Airway epithelial cell (primary cell): ENCODE measurements at places on chromosomes 1 and 21. TPM values are rescaled to one million over a fixed set of nuclear protein-coding genes. Genes with fewer than 3 reads are reported as not detected.

The LAD1 gene
- total RNA-seq = 244 and 293 TPM in 2 replicates

The SERINC2 gene
- 188 and 258 TPM in 2 replicates for total RNA-seq

The LDLRAD1 gene
- total RNA-seq = 0.35 and 0.42 TPM in 2 replicates

The NPR1 gene
- not detected in 2 replicates for total RNA-seq

The FCAMR gene
- total RNA-seq = not detected in 2 replicates

The SPRR4 gene
- not detected in 2 replicates for total RNA-seq

The DNAI4 gene
- total RNA-seq = 1.3 and 1.9 TPM in 2 replicates

The RPTN gene
- 2.0 and 3.0 TPM in 2 replicates for total RNA-seq

The TTC34 gene
- total RNA-seq = 0.14 and 0.21 TPM in 2 replicates

The DENND2C gene
- 13.0 and 17.3 TPM in 2 replicates for total RNA-seq

The TMEM269 gene
- 0.05 and 0.07 TPM in 2 replicates for total RNA-seq

The GREM2 gene
- not detected in 2 replicates for total RNA-seq

The SAMD11 gene
- total RNA-seq = 0.98 and 1.3 TPM in 2 replicates

The OSCP1 gene
- 6.4 and 11.0 TPM in 2 replicates for total RNA-seq

The TBX19 gene
- 0.09 and 0.42 TPM in 2 replicates for total RNA-seq

The NBPF26 gene
- total RNA-seq = 9.2 and 13.0 TPM in 2 replicates

The TDRD5 gene
- not detected in 2 replicates for total RNA-seq

The BTBD8 gene
- total RNA-seq = 2.5 and 3.2 TPM in 2 replicates

The FNDC5 gene
- not detected in 2 replicates for total RNA-seq

The C1orf159 gene
- total RNA-seq = 12.7 and 22.9 TPM in 2 replicates

The OLIG2 gene
- total RNA-seq = not detected in 2 replicates

The POTED gene
- total RNA-seq = not detected in 2 replicates

The PPIAL4G gene
- total RNA-seq = not detected in 2 replicates

The OR2L8 gene
- not detected in 2 replicates for total RNA-seq

The KMO gene
- total RNA-seq = not detected in 2 replicates

The CTSK gene
- 0.79 and 1.9 TPM in 2 replicates for total RNA-seq

The OR2T29 gene
- total RNA-seq = not detected in 2 replicates

The RHOC gene
- 418 and 470 TPM in 2 replicates for total RNA-seq

The S100A3 gene
- 4.6 and 9.0 TPM in 2 replicates for total RNA-seq

The CFHR3 gene
- total RNA-seq = not detected in 2 replicates

The CEP350 gene
- 24.3 and 34.5 TPM in 2 replicates for total RNA-seq

The NTMT2 gene
- not detected in 2 replicates for total RNA-seq

The NUDT4B gene
- total RNA-seq = 14.4 and 16.9 TPM in 2 replicates

The CFAP141 gene
- total RNA-seq = not detected in 2 replicates

The HCN3 gene
- 0.28 and 1.3 TPM in 2 replicates for total RNA-seq

The TCEA3 gene
- total RNA-seq = 4.4 and 8.5 TPM in 2 replicates

The SPRR2F gene
- total RNA-seq = 0.28 TPM in 1 of 2 replicates, not detected in the other

The CRYBG2 gene
- total RNA-seq = 72.4 and 99.7 TPM in 2 replicates

The FBXO2 gene
- total RNA-seq = 21.9 and 37.3 TPM in 2 replicates

The CALML6 gene
- total RNA-seq = 0.14 TPM in 1 of 2 replicates, not detected in the other

The NGF gene
- 0.09 and 0.35 TPM in 2 replicates for total RNA-seq

The NUP210L gene
- total RNA-seq = not detected in 2 replicates

The PRDM16 gene
- total RNA-seq = 0.46 and 2.0 TPM in 2 replicates

The STPG1 gene
- 10.6 and 11.4 TPM in 2 replicates for total RNA-seq

The LCE3D gene
- 0.60 TPM in 1 of 2 replicates, not detected in the other for total RNA-seq

The MAP10 gene
- total RNA-seq = 0.33 and 0.85 TPM in 2 replicates

The SERPINC1 gene
- not detected in 2 replicates for total RNA-seq

The FMN2 gene
- total RNA-seq = not detected in 2 replicates

The FOXO6 gene
- total RNA-seq = 0.28 TPM in 1 of 2 replicates, not detected in the other

The BPNT1 gene
- 19.9 and 24.1 TPM in 2 replicates for total RNA-seq
